ENCODE measurements at places on chromosomes 3 and 15.

DNA sequence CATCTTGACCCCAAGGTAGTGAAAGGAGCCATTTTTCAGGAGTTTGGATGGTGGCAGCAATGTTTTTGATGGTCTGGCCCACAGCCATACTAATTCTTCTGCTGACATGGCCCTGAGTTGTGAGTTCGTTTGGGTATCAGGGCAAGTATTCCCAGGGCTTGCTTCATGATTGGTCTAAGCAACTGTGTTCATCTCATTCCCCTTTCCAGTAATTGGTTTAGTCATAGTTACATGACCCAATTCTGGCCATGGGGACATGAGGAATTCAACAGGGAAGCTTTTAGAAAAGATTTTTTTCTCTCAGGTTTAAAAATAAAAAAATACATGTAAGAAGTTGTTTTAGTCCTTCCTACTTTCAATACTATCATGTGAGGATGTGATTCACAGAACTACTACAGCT, 150.5 kb upstream of the NPHP3 start:
- DNase-seq: no peak

DNA sequence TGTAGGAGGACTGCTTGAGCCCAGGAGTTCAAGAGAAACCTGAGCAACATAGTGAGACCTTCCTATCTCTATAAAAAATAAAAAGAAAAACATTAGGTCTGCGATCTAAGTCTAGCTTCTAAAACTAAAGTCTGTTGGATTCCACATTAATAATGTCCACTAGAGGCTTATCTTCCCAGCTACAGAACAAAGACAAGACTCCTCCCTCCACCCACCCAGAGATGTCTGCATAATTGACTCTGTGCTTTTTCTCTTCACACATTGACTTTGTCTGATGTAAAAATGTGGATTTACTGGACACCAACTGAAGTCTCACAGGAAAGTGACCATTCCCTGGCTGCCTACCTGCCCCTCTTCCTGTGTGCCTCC, 91.8 kb downstream of the ATP10A start:
- no peak for DNase-seq

- DNase-seq: no peak
Observed at GRCh38 chr3:127615631-127616305, 13.2 kb upstream of the PODXL2 start.

DNA sequence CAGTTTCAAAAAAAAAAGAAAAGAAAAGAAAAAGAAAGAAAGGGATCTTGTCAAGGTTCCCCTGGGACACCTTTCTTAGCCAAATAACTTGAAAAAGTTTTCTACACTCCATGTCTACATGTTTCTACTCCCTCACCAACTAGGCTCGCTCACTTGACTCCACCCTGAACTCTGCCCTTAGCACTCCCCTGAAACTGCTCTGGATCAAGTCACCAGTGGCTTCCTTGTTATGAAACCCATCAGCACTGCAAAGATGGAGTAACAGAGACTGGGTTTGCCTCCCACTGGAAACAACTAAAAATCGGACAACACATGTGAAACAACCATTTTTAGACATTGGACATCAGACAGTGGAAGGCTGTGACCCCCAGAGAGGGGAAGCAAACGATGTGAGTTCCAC, 36.8 kb downstream of the TMEM40 start:
- no peak for DNase-seq

GRCh38 chr15:49286649-49287404, 116.8 kb downstream of the GALK2 start:
- DNase-seq: no peak

GRCh38 chr3:42080453-42080872, 10.7 kb upstream of the TRAK1 start:
- no peak for DNase-seq

- no peak for DNase-seq
Observed at GRCh38 chr15:61000276-61000675, 228.8 kb downstream of the RORA start.

- no peak for DNase-seq
Observed at GRCh38 chr3:46194868-46195553, 13.1 kb downstream of the CCR1 start.

DNA sequence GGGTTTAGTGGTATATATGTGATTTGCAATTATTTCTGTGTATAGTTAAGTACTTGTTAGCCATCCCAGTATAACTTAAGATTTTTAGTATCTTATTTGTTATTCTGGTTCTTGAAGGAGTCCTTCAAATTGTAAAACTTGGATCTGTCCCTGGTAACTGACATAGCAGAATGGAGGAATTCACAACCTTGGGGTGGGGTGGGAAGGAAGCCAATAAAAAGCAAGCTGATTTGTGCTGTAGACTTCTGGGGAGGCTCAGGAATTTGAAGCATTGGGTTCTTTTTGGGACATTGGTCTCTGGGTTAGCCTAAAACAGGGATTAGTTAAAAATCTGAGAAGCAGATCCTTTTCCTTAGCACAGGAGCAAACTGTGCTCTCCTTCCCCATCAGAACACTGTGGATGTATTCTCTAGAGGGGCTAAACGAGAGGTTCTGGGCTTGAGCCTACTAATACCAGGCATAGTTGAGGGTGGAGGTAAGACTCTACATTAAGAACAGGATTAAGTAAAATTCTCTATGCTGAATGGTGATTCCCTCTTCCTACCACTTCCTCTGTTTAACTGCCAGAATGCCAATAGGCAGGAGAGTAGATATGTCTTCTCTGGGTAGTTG, 42.2 kb downstream of the GMPS start:
- DNase-seq: no peak

DNA sequence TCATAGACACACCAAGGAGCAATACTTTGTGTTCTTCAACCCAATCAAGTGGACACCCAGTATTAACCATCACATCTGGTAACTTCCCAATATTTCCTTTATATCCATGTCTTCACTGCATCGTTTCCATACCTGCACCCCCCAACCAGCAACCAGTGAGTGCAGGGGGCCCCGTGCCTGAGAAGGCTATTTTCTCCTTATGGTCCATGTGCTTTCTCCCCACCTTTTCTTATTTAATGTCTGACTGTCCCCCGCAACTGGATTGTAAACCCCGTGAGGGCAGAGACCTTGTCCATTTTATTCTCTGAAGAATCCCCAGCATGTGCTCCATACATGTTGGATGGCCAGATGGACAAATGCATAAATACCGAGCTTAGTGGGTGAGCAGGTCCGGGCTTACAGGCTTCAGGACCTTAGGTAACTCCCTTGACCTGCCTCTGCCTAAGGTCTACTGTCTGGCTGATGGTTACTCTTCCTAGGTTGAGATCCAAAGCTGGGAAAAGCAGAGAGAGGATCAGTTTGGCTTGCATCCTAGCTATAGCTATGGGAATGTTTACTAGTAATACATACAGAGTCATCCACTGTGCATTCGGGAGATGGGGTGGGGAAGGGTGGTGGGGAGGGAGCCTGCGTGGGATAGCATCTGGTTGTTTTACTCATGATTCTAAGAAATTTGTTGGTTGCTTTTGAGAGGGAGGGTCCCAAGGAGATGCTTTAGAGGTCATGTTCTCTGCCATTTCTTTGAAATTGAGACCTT, 41.5 kb downstream of the PXYLP1 start:
- DNase-seq: no peak

DNA sequence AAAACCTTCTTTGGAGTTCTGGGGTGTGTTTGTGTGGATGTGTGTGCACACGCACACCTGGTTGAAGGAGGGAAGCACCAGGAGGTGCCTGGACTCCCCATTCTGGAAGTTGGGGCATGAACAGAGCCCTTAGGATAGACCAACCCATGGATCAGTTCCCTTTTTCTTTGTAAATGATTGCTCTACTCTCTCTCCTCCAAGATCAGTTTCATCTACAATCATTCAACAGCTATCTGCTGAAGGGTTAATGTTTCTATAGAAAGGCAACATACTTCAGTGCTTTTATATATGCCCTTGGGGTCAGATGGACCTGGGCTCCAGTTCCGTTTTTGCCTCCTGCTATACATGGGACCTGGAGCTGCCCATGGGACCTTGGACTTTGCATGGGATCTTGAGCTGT, 352.1 kb upstream of the CFAP20DC start:
- no peak for DNase-seq

- no peak for DNase-seq
Observed at GRCh38 chr3:16240229-16241023, 24.3 kb downstream of the DPH3 start.

DNA sequence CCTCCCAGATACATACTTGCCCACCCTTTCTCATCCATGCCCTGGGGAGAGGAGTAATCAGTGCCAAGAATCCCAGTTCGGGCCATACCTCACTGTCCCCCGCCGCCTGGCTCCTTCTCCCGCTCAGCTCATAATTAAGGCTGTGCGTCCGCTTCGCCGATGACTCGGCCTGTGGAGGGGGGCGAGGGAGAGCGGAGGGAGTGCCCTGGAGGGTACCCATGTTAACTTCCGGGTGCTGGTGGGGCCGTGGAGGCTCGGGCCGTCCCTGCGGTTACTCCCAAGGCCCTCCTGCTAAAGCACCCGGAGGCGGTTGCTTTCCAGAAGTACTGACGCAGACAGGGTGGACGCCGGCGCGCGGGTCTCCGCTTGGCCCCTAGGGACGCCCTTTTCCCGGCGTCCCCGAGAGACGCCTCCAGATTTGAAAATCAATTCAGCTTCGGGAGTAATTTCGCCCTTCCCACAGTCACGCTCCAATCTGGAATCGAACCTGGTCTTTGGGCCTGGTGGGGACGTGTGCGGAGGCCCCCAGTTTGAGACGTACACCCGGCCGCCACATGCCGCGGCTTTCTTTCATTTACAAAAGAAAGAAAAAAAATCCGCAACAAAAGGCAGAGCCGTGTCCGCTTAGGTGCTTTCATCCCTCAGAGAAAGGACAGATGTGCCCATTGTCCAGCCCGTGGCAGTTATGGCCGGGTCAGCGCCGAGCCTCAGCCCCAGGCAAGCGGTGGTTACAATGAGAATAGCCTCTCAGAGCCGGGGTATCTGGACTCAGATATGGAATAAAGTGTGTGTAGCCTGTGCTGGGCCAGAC, 1.0 kb upstream of the ONECUT1 start:
- DNase-seq: no peak

DNA sequence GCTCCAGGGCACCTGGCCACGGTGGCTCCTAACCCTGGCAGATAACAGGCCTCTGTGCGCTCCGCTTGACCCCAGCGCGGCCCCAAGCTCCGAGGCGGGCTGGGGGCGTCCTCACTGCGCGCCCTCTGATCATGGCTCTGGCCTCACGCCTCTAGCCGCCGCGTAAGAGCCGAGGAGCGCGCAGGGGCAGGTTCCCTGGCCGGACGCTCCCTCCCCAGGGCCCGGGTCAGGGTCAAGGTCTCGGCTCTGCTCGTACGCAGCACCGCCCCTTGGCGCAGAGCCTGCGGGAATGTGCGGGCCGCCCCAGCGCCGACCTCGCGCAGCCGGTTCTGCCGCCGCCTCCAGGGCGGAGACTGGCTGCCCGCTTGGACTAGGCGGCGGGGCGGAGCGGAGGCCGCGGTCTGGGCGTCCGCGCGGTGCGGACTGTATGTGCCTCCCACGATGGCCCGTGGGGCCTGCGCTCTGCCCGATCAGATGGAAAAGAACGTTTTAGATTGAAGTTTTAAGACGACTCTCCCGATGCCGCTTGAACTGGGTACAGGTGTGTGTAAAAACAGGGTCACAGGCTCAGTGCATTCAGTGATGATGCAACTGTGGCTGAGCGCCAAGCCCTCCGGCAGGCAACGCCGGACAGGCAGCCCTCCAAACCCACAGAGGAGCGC, 40.8 kb downstream of the CHST14 start:
- no peak for DNase-seq

DNA sequence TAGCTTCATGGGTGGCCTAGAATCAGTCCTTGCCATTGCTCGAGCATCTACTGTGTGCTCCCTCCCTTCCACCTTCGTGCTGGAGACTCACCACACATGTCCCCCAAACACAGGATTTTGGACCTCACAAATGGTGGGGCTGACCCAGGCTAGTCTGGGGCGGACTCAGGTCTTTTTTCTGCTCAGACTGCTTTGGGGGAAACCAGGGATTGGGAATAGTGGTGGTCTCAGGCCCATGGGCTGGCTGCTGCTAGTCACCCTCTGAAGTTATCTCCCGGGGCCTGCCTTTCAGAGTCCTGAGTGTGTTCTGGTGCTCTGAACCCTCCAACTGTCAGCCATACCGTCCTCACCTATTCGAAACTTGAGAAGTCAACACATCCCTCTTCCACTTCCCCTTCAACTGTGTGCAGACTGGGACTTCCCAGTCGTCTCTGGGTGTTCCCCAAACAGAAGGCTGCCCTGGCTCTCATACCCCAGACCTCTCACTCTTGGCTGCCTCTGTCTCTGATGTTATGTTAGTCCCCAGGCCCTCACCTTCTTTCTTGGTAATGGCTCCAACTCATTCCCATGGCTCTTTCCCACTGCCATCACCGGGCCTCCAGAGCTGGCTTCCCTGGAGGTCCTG, 46.0 kb downstream of the PPCDC start:
- no peak for DNase-seq

DNA sequence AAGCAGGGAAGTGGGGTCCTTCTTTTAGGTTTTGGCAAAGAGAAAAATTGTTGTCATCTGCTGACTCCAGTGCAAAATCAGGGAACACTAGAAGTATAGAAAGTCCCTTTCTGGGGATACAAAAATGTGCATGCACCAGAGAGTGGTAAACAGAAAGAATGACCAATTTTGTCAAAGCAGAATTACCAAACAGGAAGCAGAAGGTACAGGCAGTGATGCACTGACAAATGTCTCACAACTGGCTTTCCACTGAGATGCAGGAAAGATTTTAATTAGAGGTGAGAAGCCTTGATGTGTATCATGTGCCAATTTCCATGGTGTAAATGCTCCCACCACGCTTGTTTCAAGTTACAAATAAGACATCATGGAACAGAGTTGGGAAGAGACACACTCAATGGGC, 66.0 kb downstream of the TRIM69 start:
- no peak for DNase-seq

DNA sequence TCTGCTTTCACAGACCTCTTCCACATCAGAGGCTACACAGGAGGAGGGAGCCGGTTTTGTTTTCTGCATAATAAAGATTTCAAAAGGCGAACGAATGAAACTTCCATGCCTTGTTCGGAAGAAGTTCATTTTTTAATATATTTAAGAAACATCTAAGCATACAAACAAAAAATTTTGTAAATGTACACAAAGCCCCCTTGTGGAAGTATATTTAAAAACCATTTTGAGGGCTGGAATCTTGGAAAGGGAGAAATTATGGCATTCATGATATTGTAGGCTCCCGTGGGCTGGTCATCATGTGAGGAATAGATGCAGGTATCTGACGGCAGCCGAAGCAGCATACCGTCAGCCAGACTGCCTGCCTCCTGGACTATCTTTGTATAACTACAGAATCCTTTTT, 90.4 kb downstream of the MECOM start:
- DNase-seq: no peak
